Activated naive CD8-positive, alpha-beta T cell treated with anti-CD3 and anti-CD28 coated beads, Interleukin-2, amount 10 ng/mL, durations not matched to agents 7 days and 5 days (primary cell): ENCODE measurements at places on chromosomes 12 and 14. TPM values are rescaled to one million over a fixed set of nuclear protein-coding genes. Genes with fewer than 3 reads are reported as not detected.
A peak's percentile ranks its signal among the peaks of the same experiment; 100 is the strongest.

Gene LRRC43
- total RNA-seq: 0.50 TPM

- DNase-seq: no peak
These were observed 20.6 kb upstream of the ITGA5 start for GRCh38 chr12:54439521-54440255.

DNA sequence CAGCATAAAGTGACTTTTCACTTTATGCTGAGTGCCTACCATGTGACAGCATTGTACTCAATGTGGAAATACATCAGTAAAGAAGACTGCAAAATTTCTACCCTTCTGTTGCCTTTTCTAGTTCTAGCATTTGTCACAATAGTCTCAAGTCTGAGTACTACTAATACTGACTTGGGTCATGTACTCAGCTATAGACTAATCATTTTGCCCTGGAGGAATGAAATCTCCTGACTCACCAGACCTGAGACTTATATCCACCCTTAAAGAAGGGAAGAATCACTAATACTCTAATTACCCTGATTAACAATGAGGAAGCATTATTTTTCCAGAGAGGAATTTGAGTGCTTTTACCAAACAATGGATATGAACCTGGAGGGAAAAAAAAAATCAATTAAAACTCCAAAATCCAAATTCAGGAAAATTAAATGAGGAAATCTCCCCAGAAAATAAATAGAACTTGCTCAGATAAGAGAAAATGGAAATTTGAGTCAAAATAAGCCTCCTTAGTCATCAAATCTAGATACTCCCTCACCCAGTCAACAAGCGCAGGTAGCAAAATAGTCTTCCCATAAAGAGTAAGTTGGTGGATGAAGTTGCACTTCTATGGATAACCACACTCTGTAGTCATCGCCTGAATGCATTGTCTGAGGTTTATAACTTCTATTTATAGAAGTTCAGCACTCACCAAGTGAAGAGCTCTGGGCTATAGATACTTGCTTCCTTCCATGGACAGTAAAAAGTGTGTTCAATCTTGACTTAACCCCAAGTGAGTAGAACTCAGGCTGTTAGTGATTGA lies 386.6 kb downstream of the SYT1 start:
- DNase-seq: no peak

Gene KRT72
- 0.67 TPM for total RNA-seq

Gene FAM90A1
- total RNA-seq: not detected

GRCh38 chr14:77355811-77356210 lies 21.1 kb downstream of the TMED8 start:
- DNase-seq: no peak

DNA sequence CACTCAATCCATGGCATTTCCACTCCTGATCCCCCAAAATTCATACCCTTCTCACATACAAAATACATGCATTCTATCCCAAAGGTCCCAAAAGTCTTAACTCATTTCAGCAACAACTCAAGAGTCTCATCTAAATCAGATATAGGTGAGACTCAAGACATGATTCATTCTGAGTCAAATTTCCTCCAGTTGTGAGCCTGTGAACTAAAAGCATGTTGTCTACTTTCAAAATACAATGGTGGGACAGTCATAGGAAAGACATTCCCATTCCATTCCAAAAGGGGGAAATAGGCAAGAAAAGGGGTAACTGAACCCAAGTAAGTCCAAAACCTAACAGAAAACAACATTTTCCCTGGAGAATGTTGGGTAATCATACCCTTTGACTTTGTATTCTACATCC lies 103.3 kb downstream of the C12orf75 start:
- no peak for DNase-seq

DNA sequence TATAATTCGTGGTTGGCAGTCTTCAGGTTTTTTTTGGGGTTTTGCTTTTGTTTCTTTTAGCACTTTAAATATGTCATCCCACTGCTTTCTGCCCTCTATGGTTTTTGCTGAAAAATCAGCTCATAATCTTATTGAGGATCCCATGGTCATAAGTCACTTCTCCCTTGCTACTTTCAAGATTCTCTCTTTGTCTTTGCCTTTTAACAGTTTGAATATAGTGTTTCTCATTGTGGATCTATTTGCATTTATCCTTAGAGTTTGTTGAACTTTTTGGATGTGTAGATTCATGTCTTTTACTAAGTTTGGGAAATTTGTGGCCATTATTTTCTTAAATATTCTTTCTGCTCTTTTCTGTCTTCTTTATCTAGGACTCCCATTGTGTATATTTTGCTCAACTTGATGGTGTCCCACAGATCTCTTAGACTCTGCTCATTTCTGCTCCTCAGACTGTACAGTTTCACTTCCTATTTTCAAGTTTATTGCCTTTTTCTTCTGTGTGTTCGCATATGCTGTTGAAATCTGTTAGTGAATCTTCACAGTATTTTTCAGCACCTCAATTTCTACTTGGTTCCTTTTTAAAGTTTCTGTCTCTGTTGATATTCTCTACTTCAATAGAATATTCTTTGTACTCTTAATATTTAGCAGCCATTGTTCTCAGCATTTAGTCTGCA lies 70.8 kb downstream of the WNK1 start:
- DNase-seq: no peak

DNA sequence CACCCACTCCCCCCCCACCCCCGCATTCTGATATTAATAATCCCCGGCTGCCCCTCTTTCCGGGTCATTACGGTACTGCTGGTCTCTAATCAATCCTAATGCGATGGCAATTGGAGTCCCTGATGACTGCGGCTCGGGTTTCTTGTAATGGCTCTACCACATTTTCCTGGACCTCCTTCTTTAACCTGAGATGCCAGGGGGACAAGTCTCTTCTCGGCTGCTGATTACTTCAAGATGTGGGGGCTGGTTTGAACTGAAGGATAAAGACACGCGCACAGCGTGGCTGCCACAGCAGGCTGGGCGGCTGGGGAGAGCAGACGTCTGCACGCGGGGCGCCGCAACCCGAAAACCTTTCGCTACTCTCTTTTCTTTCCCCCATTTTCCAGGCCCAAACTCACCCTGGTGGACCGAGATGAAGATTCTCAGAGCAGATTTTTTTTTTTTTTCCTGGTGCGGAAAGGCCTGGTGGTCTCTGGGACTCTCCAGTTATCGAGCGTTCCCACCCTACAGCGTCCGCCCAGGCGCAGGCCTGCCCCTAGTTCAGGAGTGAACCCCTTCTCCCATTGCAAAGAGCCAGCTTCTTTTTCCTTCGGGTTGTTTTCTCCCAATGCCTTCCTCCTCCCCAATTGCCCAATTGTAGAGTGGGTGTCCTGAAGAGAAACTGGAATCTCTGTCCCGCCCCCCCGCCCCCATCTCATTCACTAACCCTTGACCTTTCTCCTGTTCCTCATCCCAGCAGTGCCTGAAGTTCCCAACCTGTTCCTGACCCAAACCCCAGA lies 6.0 kb upstream of the SIX1 start:
- DNase-seq: no peak

DNA sequence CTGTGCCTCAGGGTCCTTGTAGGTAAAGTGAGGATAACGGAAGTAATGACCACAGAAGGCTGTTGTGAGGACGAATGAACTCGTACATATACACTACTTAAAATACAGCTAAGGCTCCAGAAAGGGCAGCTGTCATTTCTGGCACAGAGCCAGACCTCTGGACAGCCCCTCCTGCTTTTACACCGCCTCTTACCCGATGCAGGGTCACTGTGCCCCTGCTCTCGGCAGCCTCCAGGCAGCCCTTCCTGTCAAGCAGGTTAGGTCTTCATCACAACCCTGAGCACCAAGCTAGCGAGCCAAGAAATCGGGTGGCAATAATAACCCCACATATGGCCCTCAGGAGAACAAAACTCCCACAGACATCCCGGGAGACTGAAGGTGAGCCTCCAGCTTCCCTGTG lies 8.5 kb downstream of the TMEM229B start:
- no peak for DNase-seq

- no peak for DNase-seq
These were observed 56.8 kb upstream of the PLXNC1 start for GRCh38 chr12:94091624-94092023.

Gene STXBP6
- not detected for total RNA-seq

GRCh38 chr14:33408291-33408690 lies 469.6 kb downstream of the NPAS3 start:
- no peak for DNase-seq

DNA sequence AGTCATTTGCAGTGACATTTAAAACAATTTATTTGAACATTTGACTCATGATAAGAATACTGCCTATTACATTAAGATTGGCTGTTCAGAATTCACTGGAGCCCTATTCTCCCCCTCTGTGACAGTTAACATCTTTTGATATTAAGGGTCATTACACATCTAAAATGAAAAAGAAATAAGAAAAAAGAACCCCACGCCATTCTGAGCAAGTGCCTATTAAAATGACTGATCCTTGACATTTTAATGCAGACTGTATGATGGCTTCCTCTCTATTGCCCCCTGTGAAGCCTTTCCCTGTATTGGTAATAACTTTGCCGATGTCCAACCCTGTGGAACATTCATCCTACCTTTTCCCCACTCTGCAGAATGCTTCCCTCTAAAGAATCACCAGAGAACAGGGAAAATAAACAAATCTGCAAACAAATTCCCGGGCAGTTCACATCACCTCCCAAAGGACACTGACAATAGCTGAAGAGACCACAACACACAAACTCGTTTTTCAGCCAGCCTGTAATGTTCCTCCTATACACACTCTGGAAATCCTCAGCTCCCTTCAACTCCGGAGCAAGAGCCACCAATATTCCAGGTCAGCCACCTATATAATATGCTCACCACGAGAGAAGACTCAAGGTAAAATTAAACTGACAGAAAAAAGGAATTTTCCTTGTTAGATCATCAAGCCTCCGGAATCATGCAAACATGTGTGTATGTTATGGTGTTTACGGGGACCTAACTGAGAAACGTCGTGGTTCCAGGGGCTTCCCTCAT lies 2.1 kb downstream of the NIN start:
- DNase-seq: no peak

Gene SOS2
- total RNA-seq: 34.6 TPM

DNA sequence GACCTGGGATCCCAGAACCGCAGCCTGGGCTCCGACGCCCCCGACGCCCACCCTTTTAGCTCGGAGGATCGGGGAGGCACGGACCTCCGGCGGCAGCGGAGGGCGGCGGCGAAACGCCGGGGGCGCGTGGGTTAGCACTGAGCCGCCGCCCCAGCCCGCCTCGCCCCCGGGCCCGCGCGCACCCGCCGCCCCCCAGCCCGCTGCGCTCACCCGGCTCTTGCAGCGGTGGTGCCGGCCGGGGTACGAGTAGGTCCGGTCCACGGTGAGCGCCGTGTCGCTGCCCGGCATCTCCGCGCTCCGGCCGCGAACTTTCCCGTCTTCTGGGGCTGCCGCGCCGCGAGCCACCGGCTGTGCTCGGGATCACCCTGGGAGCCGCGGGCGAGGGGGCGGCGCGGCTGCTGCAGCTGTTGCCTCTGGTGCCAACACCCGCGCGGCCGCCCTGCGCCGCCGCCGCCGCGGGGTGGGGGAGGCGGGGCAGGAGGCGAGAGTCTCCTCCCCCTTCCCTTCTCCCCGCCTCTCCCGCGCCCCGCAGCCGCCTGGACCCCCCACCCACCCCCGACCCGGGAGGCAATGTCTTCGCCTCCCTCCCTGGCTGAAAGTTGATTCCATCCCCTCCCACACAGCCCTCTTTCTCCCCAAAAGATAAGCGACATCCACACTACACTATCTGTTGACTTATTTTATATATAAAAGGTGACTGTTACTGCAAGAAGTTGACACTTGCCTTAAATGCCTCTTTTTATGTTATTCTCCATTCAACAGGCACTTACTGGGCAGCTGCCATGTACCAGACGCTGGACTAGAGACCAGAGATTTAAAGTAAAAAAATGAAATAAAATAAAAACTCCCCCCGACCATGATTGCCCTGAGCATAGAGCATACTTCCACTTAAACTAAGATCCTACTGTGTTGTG lies at the start of gene TMCC3:
TSS of gene TMCC3 (minus strand) at position 415 of the 914 bp plus-strand sequence. CDS start at position 288, 127 bp downstream.
- peak; percentile 48 for DNase-seq

DNA sequence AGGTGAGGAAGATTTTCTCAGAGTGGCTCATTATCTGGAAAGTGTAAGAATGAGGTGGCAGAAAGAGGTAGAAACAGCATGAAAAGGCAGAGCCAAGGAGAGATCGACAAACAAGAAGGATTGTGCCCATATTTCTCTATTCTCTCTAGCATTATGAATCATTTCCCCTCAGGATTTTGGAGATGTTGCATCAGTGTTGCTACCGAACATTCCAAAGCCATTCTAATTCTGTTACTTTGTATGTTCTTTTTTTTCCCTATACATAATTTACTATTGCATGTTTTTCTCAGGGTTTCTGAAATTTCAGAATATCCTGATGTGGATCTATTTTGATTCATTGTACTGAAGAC lies 61.4 kb downstream of the KICS2 start:
- no peak for DNase-seq

DNA sequence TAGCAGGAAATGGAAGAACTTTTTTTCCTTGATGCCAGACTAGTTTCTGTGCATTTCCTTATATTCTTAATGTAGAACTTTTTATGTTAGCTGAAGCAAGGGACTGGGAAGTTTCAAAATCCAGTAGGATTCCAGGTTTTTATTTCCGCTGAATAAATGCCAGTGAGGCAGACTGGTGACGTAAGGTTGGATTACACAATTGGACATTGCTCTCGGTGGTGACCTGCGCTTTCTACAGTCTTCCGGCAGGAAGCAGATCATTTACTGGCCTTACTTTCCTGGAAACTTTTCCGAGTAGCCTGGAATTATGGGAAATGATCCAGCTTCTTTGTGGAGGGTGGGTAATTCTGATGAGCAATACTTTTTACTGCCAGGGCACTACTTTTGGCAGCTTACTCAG lies 3.6 kb downstream of the IFT43 start:
- no peak for DNase-seq

Gene SERPINA9
- total RNA-seq: not detected

Gene RFX4
- total RNA-seq: not detected

Gene BBOF1
- 1.2 TPM for total RNA-seq

DNA sequence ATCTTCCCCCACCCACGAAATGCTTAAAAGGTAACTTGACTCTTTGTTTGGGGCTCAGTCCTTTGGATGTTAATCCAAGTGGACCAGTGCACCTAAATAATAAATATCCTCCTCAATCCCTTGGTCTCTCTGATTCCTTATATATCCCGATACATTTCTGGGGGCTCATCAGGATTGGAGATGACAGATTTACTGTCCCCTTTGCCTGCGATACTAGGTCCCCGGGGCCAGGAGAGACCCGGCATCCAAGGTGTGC lies 26.3 kb downstream of the KLRK1 start:
- no peak for DNase-seq

GRCh38 chr12:124928912-124929530 lies 14.6 kb upstream of the UBC start:
- DNase-seq: no peak
